Skeletal muscle tissue (tissue), 5 donors: ENCODE measurements at places on chromosomes 13 and 19. TPM values are rescaled to one million over a fixed set of nuclear protein-coding genes. Genes with fewer than 3 reads are reported as not detected.

CPB2 gene
- total RNA-seq: not detected

IRGC gene
- not detected for total RNA-seq

VASP gene
- 32.4 TPM for total RNA-seq

OVOL3 gene
- not detected for total RNA-seq

ADGRE2 gene
- under 0.01 TPM for total RNA-seq
